ENCODE measurements at places on chromosomes 11 and 22.

DNA sequence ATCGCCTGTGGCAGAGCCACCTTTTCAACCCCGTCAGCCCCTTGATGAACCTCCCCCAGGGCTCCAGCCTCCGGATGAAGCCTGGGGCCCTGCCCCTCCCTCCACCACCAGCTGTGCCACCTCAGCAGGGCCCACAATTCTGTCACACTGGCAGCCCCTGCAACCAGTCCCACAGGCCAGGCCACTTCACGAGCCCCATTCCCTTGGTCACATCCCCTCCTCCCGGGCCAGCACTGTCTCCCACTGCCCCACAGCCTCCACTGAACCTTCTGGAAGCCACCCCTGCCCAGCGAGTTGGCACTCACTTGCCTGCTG lies 19.9 kb downstream of the OSBPL5 start:
- DNase-seq, result no peak

GRCh38 chr22:44088976-44089570 lies 65.0 kb downstream of the PARVB start:
- DNase-seq, result no peak

DNA sequence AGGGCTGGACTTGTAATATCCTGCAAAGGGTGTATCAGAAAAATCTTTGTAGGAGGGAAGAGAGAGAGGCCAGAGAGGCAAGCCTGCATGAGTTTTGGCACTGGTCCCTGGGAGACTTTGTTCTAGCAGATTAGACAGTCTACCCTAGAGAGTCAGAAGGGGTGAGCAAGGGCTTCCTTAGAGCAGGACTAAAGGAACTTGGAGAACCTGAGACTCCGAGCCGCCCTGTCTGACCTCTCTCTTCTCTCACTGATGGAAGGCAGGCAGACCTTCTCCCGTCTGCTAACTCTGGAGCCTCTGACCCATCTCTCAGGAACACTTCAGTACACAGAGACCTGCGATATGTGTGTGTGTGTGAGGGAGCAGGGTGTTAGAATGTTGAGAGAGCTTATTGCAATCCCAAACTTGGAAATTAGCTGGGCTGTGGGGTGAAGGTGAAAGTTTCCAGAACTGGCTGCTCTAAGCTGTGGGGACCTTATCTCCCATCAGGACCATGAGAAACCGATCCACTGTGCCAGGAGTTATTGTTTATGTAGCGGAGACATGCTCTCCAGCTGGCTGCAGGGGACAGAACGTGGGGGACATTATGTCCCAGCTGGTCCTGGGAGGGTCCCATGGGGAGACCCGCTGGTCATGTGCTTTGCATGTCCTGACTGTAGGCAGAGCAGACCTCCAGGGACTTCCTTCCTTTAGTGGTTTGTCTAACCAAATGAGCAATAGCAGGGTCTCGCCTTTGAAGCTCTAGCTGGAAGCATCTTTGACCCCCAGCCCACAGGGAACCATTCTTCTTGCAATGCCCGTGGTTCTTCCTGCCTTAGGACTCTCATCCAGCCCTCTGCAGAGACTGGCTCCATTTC lies 51.1 kb downstream of the TIMP3 start:
- no peak for DNase-seq

GRCh38 chr11:72353861-72354260 lies 80.5 kb downstream of the CLPB start:
- peak; percentile 3 for DNase-seq

DNA sequence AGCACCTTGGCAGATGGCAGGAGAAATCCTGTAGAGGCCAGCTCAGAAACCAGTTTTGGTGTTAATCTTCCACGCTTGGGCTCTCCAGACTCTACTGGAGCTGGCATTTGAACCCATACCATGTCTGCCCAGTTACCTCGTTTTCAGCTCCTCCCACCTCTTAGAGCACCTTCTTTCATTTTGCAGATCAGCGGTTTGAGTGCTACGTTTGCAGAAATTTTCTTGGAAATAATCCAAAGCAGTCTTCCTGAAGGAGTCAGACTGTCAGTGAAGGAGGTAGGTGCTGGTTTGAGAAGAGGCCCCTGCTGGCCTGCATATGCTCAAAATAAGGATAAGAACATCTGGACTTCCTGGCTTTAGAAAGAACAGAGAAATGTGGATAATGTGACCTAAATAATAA lies 13.7 kb downstream of the COA4 start:
- DNase-seq, result no peak

DNA sequence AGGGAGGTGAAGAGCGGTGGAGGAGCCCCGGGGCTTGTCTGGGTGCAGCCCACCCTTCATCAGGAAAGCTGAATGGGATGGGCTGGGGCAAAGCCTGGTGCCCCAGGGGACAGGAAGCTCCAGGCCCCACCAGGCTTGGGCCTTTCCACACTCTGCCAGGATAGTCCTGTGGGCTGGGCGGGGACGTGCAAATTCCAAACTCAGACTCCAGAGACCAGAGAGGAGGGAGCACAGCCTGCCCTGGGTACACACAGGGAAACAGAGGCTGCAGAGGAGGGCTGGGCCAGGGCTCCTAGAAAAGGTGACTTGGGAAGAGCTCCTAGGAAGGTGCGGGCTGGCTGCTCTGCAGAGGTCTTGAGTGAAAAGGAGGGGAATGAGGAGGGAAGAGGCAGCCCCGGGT lies 124.7 kb downstream of the MED15 start:
- no peak for DNase-seq

DNA sequence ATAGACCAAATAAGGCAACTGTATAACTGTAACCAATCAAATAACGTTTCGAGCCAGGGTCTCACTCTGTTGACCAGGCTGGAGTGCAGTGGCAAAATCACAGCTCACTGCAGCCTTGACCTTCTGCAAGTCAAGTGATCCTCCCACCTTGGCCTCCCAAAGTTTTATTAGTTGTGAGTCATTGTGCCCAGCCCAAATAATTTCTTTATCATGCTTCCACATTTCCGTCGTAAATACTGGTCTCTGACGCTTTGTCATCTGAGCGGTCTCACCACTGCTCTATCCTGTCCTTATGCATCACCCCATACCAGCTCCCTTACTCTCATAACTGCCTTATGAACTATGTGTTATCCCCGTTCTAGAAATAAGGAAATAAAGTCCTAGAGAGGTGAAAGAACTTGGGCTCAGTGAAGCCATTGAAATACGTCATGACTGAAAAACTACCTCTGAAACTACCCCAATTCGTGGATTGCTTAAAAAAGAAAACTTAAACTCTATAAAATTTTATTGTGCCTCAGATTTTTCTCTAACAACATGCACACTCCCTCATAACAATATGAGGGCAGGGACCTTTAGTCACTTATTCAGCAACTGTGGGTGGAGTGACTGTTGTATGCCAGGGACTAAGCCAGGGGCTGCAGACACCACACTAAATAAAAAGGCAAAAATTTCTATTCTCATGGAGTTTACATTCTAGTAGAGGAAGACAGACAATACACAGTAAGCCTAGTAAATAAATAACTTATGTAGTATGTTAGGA lies 15.8 kb upstream of the RTN4RL2 start:
- no peak for DNase-seq

DNA sequence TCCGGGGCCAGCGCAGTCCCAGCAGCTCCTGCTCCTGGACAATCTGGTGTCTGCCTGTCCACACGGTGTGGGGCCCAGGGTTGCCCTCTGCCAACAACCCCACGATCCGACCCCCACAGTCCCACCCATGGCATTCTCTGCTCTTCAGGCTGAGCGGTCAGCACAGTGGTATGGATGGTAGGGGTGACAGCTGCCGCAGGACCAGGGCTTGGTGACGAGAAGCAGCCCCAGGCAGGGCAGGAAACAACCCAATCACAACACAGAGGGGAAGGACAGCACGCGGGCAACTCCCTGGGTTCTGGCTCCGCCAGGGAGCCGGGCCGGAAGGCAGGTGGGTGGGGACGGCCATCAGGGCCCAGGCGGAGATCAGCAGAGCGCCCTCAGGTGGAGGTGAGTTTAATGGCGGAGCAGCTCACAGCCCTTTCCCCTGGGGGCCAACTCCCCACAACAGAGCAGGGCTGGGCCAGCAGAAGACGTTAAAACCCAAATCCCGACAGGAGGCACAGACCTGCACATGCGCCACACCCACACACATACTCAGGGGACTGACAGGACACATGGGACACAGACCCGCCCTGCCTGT lies 5.3 kb upstream of the CHADL start:
- DNase-seq, result no peak

DNA sequence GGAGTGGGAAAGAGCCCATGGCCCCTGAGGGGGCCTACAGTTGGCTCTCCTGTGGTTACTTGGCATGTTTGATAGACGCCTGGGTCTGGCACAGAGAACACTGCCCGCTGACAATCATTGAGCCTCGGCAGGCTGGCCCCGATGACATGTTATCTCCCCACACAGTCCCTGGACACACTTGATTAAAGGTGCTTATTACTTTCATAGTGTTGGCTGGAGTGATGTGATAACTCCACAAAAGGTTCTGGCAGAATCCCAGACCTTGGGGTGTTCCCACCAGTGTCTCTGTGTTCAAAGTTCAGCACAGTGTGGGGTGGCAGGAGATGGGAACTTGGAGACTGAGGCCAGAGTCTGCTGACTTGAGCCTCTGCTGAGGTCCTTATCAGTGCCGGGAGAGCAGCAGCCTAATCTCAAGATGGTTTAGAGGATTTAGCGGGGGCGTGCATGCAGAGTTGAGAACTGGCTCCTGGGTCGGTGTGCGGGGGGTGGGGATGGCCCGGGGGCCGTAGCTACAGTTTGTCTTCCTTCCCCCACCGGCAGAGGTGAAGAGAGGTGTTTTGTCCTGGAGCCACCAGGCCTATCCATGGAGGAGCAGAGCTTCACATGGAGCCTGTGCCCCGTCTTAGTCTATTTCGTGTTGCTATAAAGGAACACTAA lies 22.5 kb downstream of the PARVB start:
- DNase-seq, result no peak

DNA sequence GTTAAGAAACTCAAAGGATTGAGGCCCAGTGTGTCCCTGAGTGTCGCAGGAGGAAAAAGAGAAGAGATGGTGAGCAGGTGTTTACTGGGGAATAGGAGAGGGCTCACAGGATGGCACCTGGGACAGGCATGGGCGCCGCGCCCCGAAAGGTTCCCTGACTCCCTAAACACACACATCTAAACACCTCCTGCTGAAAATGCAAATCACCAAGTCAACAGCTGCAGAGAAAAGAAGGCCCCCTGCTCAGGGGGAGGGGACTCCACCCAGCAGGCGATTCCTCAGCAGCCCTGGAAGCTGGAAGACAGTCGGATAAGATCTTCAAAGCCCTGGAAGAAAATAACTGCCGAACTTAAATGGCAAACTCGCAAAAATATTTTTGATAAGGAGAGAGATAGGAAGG lies 377.2 kb downstream of the BRD1 start:
- peak; percentile 24 for DNase-seq

GRCh38 chr11:123517559-123518364 lies 87.7 kb downstream of the GRAMD1B start:
- DNase-seq, result no peak

DNA sequence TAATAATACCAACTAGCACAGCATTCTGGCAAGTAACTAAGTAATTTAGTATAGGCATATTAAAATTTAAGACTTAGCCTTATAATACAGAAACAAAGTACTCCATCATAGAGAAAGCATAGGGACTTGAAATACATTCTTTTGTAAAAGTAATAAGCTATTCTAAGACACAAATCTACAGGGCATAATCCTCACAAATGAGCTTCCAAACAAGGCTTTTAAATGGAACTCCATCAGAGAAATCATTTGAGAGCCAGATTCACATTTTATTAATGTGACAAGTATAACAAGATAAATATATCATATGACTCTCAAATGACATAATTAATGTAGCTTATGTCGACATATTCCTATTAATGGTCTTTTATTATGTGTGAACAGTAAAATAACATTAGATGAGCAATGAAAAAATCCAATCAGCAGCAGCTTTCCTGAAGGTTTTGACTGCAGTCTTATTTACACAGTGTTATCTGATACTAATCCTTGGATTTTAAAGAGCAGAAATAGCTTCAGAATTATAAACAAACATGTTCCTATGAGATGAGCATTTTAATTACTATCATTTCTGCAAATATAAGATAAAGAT lies 241.4 kb downstream of the TTC28 start:
- peak; percentile 27 for DNase-seq

- no peak for DNase-seq
Measured at GRCh38 chr22:36461665-36462649, 19.5 kb downstream of the TXN2 start.

DNA sequence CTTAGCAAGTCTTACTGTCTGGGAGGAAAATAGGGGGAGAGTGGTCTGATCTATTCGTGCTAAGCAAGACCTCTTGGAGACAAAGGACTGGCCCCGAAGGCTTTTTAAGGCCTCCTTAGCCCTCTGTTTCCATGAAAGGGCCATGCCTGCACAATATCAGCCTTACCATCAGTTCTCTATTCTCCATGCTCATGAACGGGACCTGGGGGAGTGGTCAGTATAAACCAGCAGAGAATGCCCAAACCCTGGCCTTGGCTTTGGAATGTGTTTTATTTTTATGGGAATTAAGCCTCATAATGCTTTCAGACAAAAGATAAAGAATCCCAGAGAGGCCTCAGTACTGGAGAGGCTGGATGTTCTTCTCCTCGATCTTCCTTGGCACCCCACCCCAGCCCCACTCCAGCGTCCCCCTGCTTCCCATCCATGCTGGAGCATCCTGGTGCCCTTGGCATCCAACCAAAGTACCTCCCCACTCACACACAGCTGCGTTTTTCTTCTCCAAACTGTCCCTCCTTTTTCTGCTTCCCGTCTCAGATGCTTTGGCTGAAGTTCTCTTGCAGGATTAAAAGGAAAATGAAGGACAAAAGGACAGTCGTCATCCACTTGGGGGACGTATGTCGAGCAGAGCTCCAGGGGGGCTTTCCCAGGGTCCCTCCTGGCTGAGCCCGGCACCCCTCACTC lies 18.6 kb downstream of the FXYD6 start:
- no peak for DNase-seq

- DNase-seq, result no peak
Measured at GRCh38 chr11:93517041-93517440, 26.1 kb downstream of the SMCO4 start.

DNA sequence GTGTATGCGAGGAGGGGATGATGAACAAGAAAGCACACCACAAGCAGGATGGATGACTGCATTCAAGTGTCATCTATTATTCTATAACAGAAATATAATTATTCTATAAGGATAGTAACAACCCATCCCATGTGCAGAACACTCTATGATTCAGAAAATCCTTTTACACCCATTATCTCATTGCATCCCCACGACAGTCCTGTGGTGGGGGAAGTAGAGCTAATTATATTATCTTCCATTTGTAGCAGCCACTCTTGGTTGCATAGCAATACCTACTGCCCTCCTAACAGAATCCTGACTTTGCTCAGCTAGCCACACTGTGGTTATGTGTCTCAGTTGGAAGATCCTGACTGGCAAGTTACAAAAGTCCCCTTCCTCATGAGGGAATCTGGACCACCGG lies 406.5 kb upstream of the NARS2 start:
- DNase-seq, result no peak

GRCh38 chr11:11420191-11420898 lies 67.3 kb upstream of the CSNK2A3 start:
- DNase-seq, result no peak

- no peak for DNase-seq
Measured at GRCh38 chr11:10444725-10445315, 10.2 kb upstream of the AMPD3 start.

DNA sequence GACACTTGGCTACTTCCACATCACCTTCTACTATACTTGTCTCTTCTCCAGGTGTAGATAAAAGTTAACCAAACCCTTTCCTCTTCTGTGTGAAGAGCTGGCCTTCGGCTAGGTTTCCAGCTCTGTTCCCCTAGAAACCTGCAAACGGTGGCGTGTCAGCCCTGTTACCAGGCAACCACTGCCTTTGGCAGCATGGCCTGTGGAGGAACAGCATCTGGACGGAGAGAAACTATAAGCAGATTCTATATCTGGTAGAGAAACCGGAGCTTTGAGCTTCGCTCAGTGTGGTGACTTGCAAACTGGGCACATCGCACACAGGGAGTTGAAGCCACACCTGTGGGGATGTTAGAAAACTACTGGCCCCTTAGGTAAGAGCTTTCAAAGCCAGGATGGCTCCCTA lies 35.9 kb downstream of the ARAP1 start:
- DNase-seq, result no peak

Data from NCI-H146 (cell line).